ENCODE measurements at places on chromosomes 3 and 15. TPM values are rescaled to one million over a fixed set of nuclear protein-coding genes. Genes with fewer than 3 reads are reported as not detected.

DNA sequence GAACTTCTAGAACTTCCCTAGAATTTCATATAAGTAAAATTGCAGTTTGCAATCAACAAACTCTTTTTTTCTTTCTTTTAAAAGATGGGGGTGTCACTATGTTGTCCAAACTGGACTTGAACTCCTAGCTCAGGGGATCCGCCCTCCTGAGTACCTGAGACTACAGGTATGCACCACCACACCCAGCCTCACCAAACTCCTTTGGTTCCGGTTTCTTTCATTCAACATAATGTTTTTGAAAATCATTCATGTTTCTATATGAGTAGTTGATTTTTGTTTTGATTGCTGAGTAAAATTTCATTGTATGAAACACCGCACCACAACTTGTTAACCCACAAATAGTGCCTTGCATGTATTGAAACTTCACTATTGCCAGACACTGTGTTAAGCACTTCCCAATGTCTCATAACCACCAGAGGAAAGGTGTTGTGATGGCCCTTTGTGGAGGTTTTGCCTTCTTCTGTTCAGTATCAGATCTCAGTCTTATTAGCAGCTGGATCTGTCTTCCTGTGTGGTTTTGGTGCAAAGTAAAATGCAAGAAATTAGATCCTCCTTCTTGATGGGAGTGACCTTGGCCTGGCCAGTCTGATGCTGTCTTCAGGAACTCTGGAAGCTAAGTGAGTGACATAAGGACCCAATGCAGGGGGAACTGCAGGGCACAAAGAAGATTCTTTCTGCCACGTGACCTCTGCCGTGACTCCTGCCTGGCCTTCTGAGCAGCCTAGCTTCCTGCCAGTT is 78.8 kb upstream of the UBE2E1 start:
- H3K36me3 ChIP-seq = no peaks in the 10 kb centered on the region
- DNase-seq = no peak
- no peak overlapping the region for H3K27ac ChIP-seq
- H3K4me3 ChIP-seq = no peak overlapping the region

Gene CCR8
- polyA plus RNA-seq = 1.1 TPM

Gene BNC1
- polyA plus RNA-seq = not detected

GRCh38 chr15:99365242-99365641 is 114.0 kb downstream of the LRRC28 start:
- no peak for DNase-seq
- no peak overlapping the region for H3K4me3 ChIP-seq
- no peak overlapping the region for H3K27ac ChIP-seq
- no peaks in the 10 kb centered on the region for H3K4me1 ChIP-seq

Gene ROPN1B
- polyA plus RNA-seq = not detected

DNA sequence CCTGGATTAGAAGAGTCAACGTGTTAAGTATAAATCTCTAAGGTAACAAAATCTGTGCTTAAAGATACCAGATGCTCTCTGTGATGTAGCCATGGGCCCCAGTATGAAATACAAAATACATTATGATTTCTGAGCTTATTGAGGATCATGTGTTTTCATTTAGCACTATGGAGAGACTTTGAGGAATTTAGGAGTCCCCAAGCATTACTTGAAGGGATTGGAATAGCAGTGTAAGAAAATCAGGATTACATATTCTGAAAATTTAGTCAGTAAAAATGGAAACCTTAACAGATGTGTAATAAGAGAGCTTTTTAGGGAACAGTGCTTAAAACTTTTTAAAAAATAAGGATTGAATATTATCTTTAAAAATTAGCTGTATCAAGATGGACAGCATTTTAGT is 35.5 kb downstream of the ECT2 start:
- DNase-seq = no peak
- no peaks in the 10 kb centered on the region for H3K27me3 ChIP-seq
- no peak overlapping the region for H3K27ac ChIP-seq

Gene LRRC34
- 0.30 TPM for polyA plus RNA-seq

- H3K4me1 ChIP-seq = peaks cover 7% of the 10 kb centered on the region
- H3K27ac ChIP-seq = no peak overlapping the region
- no peak for DNase-seq
- no peaks in the 10 kb centered on the region for H3K36me3 ChIP-seq
These were observed 281.8 kb upstream of the TGFBR2 start for GRCh38 chr3:30324587-30324986.

GRCh38 chr3:58383904-58384303 is 49.7 kb downstream of the PDHB start:
- no peak for DNase-seq
- no peak overlapping the region for H3K27ac ChIP-seq
- no peaks in the 10 kb centered on the region for H3K27me3 ChIP-seq

DNA sequence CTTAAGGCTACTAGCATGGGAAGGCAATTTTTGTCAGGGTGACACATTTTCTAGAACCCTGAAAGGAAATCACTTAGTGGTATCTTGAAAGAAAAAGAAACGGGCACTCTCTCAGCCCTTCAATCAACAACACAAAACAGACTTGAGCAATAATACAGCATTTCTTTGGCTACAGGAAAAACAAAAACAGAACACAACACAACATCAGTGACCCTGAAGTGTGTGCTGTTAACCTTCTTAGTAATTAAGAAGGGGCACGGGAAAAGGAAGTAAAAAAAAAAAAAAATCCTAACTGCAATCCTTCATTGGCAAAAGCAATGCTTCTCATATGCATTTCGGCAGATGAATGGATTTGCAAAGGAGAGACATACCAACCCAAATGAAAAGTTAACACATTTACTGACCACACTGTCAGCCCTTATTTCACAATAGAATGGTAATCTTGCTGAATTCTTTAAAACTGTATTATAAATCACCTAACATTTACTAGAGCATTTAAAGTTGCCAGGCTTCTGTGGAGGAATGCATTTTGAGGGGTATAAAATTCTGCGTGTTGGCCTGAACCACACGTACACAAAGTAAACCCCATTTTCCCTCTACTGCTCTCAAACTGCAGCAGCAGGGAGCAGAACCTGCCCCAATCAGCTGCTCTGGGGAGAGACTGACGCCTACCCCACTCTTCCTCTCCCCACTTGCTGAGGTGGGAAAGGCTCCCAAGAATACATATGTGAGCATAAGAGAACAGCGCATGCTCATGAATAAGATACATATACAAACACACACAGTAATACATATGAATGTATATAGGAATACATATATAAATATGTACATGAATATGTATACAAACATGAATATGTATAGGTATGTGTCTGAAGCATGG is 198.5 kb downstream of the FOXP1 start:
- peak overlapping the region; percentile 60 for H3K27ac ChIP-seq
- no peak overlapping the region for H3K4me3 ChIP-seq
- H3K36me3 ChIP-seq = no peaks in the 10 kb centered on the region

All from immature natural killer cell (primary cell).